ENCODE measurements at places on chromosomes 3 and 15.

DNA sequence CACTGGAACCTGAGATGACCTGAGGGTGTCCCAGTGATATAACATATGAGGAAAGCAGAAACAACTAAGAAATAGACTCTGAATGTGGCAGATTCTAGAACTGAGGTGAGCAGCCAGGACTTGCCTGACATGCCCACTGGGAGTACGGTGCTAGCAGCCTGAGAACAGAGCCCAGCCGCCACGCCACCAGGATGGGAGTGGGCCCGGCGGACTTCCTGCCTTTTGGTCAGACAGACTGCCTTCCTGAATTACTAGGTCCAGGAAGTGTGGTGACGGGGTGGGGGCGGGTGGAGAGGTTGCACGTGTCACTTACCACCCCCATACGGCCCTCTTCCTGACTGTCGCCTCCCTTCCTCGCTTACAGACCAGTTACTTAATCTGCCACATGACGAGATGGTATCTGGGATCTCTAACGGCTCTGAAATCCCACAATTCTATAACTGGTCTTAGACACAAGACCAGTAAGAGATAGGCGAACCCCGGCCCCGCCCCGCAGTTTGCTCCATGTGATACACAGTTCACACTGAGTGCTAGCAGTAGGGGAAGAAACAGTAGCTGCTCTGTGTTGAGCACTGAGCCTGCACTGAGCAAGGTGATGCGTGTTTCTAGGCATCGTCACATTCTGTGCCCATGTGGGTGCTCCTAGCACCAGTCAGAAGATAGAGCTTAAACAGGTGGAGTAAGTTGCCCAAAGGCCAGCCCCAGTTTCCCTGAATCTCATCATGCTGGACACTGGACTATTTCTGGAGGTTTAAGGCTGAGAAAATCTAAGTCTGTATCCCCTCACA lies 95.7 kb downstream of the CPN2 start:
- DNase-seq = no peak

GRCh38 chr3:19822805-19823204 lies 111.2 kb downstream of the EFHB start:
- DNase-seq = no peak

GRCh38 chr3:145971186-145971585 lies 189.8 kb downstream of the PLOD2 start:
- no peak for DNase-seq

DNA sequence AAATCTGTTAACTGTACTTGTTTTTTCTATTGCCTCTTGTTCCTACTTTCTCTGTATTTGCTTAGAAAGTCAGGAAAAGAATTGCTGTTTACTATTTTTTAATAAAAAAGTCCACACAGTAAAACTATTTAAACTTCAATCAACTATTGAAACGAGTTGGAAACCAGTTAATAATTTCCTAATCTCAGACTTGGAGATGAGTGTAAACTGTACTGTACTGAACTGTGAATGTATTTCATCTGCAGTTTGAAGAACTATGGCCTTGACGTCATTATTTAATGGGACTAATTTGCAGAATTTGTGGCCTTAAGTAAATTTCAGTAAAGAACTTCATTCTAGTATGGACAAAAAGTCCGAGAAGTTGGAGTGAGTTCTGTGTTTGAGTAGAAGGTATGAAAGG lies 89.1 kb downstream of the LRRC28 start:
- no peak for DNase-seq

GRCh38 chr15:60651734-60652141 lies 172.8 kb upstream of the ICE2 start:
- no peak for DNase-seq

GRCh38 chr3:32310918-32311839 lies 72.7 kb downstream of the CMTM8 start:
- no peak for DNase-seq

- no peak for DNase-seq
Observed at GRCh38 chr3:16299746-16300145, 34.7 kb downstream of the OXNAD1 start.
